Stimulated activated CD4-positive, alpha-beta T cell treated with anti-CD3 and anti-CD28 coated beads, Interleukin-2, amount 100 ng/mL, for 24 hours (primary cell): ENCODE measurements at places on chromosomes 16 and 17.

DNA sequence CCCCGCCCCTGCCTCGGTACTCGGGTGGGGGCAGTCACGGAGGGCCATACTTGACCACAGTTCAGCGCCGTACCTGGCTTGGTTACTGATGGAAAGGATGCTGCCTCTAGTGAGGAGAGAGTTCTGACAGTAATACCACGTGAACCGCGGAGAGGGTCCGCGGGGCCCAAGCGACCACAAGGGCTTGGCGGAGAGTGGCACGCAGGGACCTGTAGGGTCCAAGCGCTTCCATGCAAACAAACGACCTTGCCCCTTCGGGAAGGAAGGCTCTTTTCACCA is 9.2 kb downstream of the KDM6B start:
- DNase-seq, result no peak

DNA sequence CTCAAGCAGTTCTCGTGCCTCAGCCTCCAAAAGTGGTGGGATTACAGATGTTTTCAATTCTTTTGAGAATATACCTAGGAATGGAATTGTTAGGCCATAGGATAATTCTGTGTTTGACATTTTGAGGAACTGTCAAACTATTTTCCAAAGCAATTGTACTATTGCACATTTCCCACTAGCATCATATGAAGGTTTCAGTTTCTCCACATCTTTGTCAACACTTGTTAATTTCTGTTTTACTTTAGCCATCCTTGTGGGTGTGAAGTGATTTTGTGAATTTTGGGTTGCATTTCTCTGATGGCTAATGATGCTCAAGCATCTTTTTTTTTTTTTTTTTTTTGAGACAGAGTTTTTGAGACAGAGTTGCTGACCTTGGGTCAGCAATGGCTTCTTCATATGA is 6.2 kb downstream of the NT5M start:
- DNase-seq, result no peak

GRCh38 chr17:79792984-79793923 is 3.6 kb downstream of the CBX8 start:
- no peak for DNase-seq

DNA sequence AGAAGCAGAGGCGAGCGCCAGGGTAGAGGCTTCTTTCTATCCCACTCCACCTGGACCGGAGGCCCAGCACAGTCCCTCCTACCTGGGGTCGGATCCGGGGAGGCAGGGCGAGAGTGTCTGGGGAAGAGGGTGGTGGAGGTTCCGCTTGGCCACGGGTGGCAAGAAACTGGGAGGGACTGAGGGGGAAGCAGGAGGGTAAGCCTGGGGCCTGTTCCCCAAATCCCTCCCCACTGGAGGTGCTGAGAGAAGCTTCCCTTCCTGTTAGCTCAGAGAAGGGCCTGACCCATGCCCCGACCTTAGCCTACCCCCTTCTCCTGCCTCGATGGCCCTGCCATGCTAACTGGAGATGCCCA is 1.8 kb upstream of the TPPP3 start:
- no peak for DNase-seq
